ENCODE measurements at places on chromosomes 6 and 20. TPM values are rescaled to one million over a fixed set of nuclear protein-coding genes. Genes with fewer than 3 reads are reported as not detected.

ZBP1 gene
- total RNA-seq, result not detected

LY6G6D gene
- not detected for total RNA-seq

ZC3H12D gene
- total RNA-seq, result 0.60 TPM

HLA-DPB1 gene
- 48.4 TPM for total RNA-seq

EEF1A2 gene
- total RNA-seq, result 1,764 TPM

SGK1 gene
- 73.0 TPM for total RNA-seq

DNA sequence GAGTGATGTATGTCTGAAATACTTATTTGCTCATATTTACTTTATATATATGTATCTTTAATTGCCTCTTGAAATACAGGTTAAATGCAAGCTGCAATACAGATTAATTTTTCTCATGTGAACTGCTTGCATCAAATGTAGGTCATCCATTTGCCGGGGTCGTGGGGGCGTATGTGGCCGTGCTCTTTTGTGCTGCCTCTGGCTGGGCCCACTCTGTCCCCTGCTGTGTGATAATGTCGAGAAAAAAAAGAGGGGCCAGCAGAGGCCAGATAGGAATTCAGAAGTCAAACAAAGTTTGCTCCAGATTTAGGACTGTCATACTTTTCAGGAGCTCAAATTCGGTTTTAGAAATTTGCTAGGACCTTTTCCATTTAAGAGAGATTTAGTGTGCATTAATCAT, 459.6 kb upstream of the SOX4 start:
- H3K27me3 ChIP-seq, result no peaks in the 10 kb centered on the region
- H3K27ac ChIP-seq, result no peak overlapping the region

- no peak overlapping the region for H3K4me3 ChIP-seq
- H3K4me1 ChIP-seq, result peaks cover 21% of the 10 kb centered on the region
- H3K27me3 ChIP-seq, result no peaks in the 10 kb centered on the region
- DNase-seq, result no peak
These were observed 255.1 kb upstream of the JAG1 start for GRCh38 chr20:10928841-10929421.

DNA sequence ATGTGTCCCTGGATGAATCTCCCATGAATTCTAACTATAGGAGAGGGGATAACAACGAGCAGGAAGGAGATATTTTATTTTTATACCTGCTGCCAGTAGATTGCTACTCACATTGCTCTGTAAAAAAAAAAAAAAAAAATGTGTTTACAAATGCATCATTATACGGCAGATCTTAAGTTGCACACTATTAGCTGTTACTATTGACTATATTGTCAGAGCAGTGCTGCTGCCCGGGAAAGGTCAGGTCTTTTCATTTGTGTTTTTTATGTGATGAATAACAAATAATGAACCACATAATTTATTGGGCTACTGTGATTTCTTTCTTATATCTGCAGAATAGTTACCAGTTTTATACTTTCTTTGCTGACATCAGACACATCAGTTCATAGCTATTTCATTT, 393.3 kb downstream of the C6orf118 start:
- peaks cover 8% of the 10 kb centered on the region for H3K4me1 ChIP-seq
- H3K36me3 ChIP-seq, result no peaks in the 10 kb centered on the region
- H3K27ac ChIP-seq, result no peak overlapping the region
- DNase-seq, result no peak
- no peaks in the 10 kb centered on the region for H3K27me3 ChIP-seq
- no peak overlapping the region for H3K4me3 ChIP-seq

DNA sequence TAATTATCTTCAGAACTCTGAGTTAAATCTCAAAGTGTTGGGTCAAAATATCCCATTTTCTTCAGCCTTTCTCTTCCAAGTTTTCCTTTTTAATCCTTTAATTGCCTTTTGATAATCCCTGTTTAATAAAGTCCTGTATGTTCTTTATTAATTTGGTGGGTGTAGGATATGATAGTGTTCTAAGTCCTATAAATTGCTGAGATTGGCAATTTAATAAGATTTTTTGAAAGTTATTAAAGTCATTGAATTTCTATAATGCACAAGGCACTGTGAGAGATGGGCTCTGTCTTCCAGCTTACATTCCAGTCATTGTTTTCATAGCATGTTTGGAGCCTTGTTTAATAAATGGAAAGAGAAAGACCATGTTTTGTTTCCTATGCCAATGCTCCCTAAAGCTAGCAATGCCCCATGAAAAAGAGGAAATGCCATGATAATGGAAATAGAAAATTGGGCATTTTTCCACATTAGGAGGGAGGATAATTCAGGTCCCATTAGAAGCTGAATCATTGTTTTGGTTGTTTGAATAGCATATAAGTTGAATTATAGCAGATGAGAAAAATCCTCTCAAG, 404.8 kb downstream of the CD109 start:
- no peak for DNase-seq
- H3K27me3 ChIP-seq, result no peaks in the 10 kb centered on the region
- no peaks in the 10 kb centered on the region for H3K4me1 ChIP-seq
- H3K36me3 ChIP-seq, result no peaks in the 10 kb centered on the region
- H3K27ac ChIP-seq, result no peak overlapping the region
- H3K4me3 ChIP-seq, result no peak overlapping the region

Data from heart left ventricle (tissue), 16 donors.